ENCODE measurements at places on chromosomes 2 and 18.

- DNase-seq, result peak; percentile 32
Observed at GRCh38 chr2:219041252-219041651, at the start of gene CFAP65. Gene CFAP65, minus strand, starts transcription at chr2:219041516. Its CDS starts 2,468 bp downstream, at chr2:219039048.

GRCh38 chr2:182048088-182048487 is 62.4 kb downstream of the PPP1R1C start:
- DNase-seq, result no peak

DNA sequence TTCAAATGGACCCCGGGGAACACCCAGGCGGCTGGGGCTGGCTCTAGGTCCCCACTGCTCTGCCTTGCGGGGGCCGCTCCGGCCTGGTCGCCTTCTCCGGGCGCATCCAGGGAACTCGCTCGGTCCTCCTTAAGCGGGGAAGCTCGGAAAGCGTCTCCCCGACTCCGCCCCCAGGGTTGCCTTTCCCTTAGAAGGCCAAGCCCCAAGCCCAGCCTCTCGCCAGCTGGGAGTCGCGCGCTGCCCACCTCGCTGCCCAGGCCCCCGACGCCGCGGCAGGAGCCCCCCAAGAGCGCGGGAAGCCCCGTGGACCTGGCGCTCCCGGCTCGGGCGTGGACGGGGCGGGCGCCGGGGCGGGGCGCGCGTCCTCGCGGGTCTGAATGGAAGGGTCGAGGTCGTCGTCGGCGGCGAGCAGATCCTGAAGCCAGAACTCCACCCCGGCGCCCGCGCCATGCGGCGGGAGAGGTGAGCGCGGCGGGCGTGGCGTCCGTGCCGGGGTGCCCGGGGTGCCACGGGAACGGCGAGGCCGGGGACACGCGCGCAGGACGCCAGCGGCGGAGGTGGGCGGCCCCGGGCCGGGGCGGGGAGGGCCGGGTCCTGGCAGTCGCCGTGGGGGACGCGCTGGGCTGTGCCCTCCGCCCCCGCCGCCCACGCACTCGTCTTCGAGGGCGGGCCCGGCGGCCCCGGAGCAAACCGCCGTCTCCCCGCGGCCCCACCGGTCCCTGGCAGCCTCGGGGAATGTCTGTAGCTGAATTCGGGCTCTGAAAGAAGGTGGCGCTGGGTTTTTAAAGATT is at the start of gene BOK:
Gene BOK (plus strand): TSS at position 214 of the 791 bp plus-strand sequence. CDS start 739 bp downstream, outside the sequence.
- peak; percentile 41 for DNase-seq

GRCh38 chr2:75595541-75596395 is 35.0 kb upstream of the EVA1A start:
- DNase-seq, result no peak

DNA sequence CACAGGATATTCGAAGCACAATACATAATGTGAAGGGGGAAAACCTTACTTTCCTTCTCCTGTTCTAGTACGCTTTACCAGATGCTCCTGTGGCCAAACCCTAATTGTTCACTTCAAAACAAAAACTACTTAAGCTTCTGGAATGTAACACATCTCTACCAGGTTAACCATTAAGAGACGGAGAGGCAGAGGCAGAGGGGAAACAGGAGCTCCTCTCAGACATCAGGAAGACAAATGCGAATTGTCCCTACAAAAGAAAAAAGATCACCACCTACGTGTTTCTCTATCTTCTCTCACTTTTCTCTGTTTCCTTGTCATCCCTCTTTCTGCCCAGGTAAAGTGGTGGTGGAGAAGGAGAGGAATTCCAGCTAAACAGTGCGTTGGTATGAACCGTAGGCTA is 266.8 kb downstream of the NRXN1 start:
- DNase-seq, result no peak

DNA sequence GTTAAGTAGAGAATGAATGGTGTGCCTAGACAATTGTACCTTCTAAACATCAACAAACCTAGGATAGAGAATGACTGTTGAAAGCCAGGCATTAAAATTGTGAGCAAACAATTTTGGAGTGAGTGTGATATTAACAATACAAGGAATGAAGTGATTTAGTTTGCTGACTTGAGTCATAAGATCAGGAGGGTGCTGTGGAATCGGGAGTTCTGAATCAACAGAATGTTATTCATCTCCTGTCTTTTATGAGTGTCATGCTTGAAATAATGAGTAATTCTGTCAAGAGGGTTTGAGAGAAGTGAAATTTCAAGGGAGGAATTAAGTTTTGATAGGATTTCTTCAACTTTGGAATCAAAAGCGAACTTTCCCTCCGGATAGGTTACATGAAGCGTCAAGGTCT is 214.4 kb upstream of the DSEL start:
- DNase-seq, result no peak

DNA sequence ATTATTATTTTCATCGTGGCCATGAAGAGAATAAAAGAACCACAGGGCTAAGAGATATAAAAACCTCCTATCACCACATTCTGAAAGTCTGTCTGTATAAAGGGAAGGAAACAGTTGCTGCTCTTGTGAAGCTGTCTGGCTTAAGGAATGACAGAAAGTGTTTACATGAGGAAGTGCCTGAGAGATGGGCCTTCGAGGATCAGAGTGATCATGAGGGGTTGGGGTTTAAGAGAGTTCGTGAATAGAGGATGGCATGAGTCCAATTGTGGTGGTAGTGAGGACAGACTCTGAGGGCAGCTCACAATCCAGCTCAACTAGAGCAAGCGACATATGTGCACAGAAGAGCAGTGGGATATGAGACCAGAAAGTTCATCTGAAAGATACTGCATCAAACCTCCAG is 65.8 kb upstream of the PIEZO2 start:
- DNase-seq, result no peak

- no peak for DNase-seq
Observed at GRCh38 chr2:222576171-222577081, 79.5 kb downstream of the FARSB start.

- no peak for DNase-seq
Observed at GRCh38 chr18:13270279-13270855, 51.8 kb downstream of the LDLRAD4 start.

DNA sequence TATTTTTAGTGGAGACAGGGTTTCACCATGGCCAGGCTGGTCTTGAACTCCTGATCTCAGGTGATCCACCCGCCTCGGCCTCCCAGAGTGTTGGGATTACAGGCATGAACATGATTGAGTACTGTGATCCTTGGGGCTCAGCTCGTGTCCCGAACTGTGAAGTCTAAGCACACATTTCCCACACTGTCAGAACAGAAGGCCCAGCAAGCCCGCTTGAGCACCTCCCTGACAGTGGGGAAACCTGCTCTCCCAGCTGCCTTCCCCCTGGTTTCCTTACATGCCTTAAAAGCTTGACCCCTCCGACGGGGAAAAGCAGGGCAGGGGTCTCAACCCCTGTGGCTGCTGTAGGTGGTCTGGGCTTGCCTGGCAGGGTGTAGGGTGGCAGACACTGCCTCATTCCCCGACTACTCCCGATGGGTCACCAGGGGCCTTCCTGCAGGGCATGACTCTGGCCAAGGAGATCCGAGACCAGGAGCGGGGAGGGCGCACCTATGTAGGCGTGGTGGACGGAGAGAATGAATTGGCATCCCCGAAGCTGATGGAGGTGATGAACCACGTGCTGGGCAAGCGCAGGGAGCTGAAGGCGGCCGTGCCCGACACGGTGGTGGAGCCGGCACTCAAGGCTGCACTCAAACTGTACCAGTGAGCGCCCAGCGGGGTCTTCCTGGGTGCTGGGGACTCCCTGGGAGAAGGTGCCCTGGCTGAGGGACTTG is 10.1 kb downstream of the VIL1 start:
- no peak for DNase-seq

DNA sequence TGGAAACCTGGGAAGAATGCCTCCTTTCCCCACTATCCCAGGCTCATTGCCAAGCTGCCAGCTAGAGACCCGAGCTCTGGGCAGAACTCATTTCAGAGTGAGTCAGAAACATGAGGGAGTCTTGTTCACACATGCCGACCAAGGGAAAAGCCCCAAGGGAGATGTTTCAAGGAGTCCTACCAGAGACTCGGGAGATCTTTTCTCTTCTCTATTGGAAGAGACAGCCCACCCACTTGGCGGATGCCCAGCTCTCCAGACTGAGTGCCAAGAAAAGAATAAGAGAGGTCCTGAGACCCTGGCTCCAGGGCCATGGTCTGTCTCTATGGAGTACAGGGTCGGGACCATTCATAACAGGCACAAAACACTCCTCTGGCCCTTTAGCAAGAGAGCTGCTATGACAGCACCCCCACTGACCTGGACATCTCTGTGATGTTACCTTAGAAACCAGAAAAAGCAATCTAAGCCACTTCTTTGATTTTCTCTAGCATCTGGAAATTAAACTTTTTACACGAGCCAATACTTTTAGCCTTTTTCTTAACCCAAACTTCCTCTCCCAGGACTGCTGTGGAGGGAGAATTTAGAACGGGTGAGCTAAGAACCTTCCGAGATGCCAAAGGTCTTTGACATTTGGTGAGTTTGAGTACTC is 18.5 kb upstream of the IGFBP5 start:
- no peak for DNase-seq

- no peak for DNase-seq
Observed at GRCh38 chr2:74577448-74577847, 22.9 kb downstream of the DOK1 start.

GRCh38 chr2:24451805-24452501 is 39.1 kb upstream of the NCOA1 start:
- DNase-seq, result no peak

- no peak for DNase-seq
Observed at GRCh38 chr2:235526166-235526565, 32.3 kb downstream of the AGAP1 start.

DNA sequence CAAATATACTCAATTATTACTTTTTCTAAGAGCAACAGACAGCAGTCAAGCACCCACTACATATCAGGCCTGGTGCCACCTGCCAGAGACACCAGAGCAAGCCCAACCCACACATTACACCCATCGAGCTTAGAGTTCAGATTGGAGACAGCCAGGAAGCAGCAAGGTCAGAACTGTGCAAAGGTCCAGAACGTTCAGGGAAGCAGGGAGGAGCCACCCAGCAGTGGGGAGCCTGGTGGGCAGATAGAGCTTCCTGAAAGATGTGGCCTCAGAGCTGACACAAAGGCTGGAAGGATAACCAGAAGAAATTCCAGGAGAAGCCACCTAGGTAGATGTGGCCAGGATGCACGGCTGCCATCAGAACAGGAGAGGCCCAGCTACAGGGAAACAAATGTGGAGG is 440.5 kb upstream of the ID2 start:
- DNase-seq, result no peak

DNA sequence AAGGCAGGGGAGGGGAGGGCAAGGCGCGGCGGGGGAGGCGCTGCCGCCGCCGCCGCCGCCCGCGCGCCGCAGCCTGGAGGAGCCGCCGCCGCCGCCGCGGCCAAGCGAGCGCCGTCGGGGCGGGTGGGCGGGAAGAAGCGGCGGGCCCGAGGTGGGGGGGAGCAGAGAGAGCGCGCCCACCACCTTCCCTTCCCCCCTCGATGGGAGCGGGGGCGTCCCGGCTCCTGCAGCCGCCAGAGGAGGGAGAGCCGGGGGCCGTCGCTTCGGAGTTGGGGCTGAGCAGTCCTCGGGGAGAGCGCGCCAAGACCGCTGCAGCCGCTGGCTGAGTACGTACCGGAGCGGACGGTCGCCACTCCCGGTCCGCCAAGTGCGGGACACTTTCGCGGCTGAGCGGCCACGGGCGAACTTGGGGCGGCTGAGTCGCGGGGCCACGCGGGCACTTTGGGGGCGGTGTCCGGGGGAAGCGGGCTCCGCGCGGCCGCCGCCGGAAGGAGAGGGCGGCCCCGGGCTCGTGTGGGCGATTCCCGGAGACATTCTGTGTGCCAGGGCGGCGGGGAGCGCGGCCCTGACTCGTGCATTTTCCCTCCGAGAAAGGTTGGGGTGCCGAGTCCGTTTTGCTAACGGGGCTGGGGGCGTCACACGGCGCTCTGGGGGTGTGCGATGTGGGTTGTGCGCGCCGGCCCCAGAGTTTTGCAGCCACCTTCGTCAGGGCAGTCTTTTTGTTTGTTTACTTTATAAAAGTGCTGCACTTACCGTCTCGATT is at the start of gene NAB1:
Gene NAB1 (plus strand): TSS at position 49 of the 763 bp plus-strand sequence. CDS start 10,094 bp downstream, outside the sequence.
- DNase-seq, result peak; percentile 60

DNA sequence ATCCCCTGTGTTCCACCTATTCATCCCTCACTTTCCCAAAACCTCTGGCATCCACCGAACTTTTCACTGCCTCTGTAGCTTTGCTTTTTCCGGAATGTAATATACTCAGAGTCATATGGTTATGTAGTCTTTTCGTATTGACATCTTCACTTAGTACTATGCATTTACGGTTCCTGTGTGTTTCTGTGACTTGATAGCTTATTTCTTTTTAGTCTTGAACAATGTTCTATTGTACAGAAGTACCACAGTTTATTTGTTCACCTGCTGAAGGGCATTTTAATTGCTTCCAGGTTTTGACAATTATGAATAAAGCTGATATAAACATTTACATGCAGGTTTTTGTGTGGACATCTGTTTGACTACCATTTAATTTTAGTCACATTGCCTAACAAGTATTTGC is 154.7 kb upstream of the DOK6 start:
- peak; percentile 80 for DNase-seq

GRCh38 chr2:230737300-230737699 is 24.7 kb downstream of the CAB39 start:
- no peak for DNase-seq

DNA sequence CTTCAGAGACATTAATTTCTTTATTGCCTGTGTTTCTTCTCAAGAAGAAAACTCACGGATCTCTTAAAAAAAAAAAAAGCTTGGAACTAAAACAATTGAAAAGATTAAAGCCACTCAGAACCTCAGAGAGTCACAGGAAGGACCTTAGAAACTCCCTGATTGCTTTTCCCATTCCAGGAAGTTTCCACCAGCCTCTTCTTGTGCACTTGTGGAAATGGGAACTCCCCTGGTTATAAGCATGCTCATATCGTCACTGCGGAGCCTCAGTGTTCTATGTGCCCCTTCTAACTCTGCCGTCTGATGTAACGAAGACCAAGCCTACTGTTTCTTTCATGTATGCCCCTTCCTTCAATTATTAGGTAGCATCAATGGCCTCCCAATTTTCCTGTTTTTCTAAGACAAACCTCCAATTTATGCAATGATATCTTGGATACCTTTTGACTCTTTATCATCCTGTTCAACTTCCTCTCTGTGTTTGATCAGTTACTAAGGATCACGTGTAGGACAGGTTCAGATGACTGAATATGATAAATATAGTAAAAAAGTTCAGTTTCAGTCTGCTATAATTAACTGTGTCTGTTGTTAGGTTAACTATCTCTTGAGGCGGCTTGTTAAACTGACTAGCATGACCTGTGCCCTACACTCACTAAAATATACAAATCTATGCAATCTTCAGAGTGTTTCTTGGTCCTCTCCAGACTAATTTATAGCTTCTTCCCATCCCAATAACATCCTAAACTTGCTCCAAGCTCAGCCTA is 593.7 kb upstream of the CHAC2 start:
- no peak for DNase-seq

DNA sequence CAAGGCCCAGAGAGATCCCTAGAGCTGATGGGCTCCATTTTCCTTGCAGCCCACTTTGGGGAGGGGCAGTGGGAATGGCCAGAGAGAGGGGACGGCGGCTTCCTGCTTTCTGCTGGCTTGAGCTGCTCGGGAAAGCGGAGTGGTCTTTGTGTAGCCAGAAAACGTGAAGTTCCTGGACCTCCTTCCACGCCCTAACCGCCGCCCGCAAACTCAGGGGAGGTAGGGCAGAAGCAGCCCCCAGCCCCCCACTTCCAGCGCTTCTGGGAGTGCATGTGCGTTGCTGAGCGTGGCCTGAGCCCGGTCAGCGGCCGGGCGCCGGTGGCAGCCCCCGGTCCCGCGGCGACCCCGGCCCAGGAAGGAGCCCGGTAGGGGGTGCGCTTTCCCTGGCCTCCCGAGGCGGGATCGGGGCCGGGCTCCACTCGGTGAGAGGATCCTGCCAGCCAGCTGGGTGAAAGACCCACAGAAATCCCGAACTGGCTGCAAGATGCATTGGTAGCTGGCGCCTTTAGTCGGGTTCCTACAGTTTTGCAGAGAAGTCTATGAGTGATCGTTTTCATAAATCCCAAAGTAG is 25.3 kb upstream of the BOD1L2 start:
- no peak for DNase-seq

GRCh38 chr2:113850687-113851086 is 39.2 kb upstream of the ACTR3 start:
- DNase-seq, result no peak
